ENCODE measurements at places on chromosomes 3 and 15.

DNA sequence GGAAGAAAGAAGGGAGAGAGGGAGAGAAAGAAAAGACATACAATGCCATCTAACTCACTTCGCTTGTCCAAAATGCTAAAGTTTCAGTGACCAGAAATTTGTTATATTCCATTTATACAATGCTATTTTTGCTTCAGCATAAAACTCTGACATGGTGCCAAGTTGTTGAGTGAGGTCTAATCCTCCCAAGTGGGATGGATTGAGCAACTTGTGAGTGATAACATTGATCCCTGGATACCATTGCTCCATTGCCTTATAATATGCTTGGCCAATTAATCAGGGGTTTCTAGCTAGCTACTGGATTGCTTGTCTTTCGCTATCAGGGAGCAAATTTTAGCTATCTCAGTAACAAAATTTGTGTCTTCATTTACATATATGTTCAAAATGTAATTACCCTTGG, 615.6 kb upstream of the DPPA4 start:
- peak; percentile 37 for DNase-seq

DNA sequence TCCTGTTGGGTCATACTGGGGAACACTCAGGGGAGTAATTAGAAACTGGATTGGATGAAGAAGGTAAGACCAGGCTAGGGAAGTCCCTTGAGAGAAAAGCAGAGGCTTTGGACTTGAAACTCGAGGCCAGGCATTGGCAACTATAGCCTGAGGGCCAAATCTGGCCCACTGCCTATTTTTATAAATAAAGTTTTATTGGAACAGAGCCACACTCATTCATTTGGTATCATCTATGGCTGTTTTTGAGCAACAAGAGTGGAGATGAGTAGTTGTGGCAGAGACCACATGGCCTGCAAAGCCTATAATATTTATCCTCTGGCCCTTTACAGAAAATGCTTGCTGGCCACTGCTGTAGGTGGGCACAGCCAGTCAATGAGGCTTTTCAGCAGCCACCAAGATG, 301.4 kb downstream of the UACA start:
- no peak for DNase-seq

DNA sequence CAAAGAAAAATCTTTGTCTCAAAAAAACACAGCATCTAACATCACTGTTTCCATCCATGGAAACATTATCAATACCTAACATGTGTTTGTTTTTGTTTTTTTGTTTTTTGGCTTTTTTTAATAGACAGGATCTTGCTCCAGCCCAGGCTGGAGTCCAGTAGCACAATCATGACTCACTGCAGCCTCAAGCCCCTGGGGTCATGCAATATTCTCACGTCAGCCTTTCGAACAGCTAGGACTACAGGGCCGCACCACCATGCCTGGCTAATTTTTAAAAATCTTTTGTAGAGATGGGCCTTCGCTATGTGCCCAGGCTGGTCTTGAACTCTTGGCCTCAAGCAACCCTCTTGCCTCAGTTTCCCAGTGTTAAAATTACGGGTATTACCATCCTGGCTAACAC, 52.8 kb downstream of the RAF1 start:
- DNase-seq = peak; percentile 8

GRCh38 chr3:177594096-177594495, 396.8 kb upstream of the TBL1XR1 start:
- no peak for DNase-seq

GRCh38 chr15:44153352-44153751, 41.7 kb downstream of the FRMD5 start:
- DNase-seq = no peak

- DNase-seq = no peak
Observed at GRCh38 chr3:9439331-9439730, 41.9 kb downstream of the SETD5 start.

DNA sequence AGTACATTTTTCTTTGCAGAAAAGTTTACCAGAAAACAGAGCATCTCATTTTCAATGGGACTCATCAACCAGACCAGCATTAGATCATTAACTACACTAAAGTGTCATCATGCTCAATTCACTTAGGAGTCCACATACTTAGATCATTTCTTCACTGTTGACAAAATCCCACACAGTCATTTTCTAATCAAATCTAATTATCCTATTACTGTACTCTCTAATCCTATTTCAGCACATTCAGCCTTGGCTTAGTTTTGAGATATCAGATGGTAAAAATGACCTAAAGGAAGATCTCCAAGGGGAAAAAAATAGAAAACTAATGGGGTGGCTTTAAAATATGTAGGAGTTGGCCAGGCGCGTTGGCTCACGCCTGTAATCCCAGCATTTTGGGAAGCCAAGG, 5.2 kb upstream of the CTXN2 start:
- no peak for DNase-seq
